Neural crest cell (in vitro differentiated cells): ENCODE measurements at places on chromosomes 5 and 9.

- no peak for DNase-seq
Observed at GRCh38 chr9:82668689-82669199, 394.2 kb downstream of the RASEF start.

DNA sequence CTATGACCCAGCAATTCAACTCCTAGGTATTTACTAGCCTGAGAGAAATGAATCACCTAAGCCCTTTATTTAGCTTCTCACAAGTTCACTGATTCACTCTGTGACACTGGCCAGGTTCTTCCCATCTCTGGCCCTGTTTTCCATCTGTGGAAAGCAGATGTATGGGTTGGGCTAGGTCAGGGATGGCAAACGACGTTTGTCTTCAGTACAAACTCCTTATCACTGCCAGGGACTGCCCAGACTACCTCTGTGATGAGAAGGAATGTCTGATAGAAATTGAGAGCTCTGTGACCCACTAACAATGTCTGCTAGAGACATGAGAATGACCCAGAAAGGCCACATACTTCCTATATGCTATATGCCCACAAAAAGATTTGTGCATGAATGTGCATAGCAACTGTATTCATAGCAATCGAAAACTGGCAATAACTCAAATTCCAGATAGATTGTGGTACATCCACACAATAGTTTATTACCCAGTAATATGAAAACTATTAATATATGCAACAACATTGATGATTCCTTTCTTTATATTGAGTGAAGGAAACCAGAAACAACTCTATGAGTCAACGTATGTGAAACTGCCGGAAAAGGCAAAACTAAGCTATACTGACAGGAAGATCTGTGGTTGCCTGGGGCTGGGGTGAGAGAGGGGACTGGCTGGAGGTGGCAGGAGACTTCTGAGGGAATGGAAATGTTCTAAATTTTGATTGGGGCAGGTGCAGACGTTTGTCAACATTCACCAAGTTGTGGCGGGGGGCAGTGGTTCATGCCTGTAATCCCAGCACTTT, 32.0 kb upstream of the ADAM19 start:
- no peak for DNase-seq

DNA sequence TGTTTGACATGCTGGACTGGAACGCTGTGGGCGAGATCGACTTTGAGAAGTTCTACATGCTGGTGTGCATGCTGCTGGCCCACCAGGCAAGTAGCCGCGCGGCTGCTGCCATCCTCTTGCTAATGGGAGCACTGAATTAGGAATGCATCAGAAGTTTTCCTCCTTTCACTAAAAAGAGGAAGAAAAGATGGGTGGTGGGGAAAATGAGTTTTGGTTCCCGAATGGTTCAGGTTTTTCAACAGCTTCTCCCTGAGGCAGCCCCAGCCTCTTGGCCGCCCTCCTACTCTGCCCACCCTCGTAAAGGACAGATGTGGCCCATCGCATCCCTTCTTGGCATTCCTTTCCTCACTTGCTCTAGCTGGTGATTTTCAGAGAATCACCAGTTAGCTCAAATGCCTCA, 5.5 kb downstream of the EFCAB9 start:
- DNase-seq = no peak

DNA sequence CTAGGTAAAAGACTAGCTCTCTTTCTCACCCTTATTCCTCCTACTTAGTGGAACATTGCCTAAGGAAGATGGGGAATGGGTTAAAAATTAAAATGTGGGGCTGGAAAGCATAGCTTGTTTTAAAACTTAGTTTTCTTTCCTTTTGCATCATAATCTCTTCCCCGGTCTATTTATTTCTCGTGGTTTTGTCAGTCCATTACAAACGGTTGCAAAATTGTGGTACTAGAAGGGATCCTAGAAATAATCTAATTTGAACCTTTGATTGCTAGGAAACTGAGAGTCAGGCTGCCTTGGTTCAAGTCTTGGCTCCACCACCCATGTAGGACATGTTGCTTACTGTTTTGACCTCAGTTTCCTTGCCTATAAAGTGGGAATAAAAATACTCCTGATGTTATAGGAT, 1.3 kb downstream of the IL31RA start:
- DNase-seq = no peak

- no peak for DNase-seq
Observed at GRCh38 chr9:31574006-31574765, 810.3 kb upstream of the ACO1 start.

DNA sequence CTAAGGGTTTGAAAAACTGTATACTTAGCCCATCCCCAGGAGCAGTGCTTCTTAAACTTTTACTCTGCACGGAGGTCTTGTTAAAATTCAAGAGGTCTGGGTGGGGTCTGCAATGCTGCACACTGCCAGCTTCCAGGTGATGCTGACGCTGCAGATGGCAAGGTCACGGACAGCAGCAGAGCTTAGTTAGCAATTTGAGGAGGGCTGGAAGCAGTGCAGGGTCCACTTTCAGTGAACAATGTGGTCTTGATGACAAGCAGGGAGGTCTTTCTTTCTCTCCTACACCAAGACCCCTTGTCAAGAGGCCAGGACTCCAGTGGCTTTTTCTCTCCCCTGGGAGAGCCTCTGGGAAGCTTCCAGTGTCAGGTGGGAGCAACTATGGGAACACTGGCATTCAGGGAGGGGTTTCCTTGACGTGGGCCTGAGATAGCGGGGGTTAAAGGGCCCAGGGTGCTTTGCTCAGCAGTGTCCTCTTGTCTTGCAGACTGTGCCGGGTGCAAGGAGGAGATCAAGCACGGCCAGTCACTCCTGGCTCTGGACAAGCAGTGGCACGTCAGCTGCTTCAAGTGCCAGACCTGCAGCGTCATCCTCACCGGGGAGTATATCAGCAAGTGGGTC, 65.0 kb upstream of the AFAP1L1 start:
- no peak for DNase-seq

DNA sequence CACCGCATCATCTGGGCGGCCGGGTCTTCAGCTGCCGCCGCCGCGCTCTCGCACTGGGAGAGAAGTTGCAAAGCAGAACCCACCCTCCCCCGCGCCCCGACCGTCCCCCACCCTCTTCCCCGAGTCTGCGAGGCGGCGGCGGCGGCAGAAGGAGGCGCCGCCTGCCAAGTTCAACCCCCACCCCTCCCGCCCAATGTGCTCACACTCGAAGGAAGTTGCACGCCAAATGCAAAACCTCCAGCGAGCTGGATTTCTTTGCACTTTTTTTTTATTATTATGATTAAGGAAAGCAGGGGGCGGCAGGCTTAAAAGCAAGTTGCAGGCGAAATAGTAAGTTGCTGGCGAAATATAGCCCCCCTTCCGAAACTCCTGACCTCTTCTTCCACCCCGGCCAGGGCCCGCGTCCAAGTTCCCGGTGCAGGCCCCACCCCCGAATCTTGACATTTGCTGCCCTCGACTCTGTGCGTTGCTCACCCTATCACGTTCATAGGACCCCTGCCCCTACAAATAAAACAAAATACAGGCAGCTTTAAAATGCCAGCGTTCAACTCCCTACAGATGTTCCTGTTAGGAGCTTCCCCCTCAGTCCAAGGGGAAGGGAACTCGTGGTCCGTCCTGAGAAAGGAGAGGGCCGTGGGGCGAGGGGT, 1.1 kb upstream of the NR3C1 start:
- peak; percentile 18 for DNase-seq

- DNase-seq = no peak
Observed at GRCh38 chr9:35340046-35340445, 149.9 kb upstream of the RUSC2 start.

GRCh38 chr5:153952893-153953292, 85.8 kb downstream of the FAM114A2 start:
- DNase-seq = no peak

GRCh38 chr5:118561971-118562370, 426.4 kb downstream of the DTWD2 start:
- DNase-seq = no peak

- DNase-seq = no peak
Observed at GRCh38 chr5:11397549-11397948, 506.7 kb downstream of the CTNND2 start.

DNA sequence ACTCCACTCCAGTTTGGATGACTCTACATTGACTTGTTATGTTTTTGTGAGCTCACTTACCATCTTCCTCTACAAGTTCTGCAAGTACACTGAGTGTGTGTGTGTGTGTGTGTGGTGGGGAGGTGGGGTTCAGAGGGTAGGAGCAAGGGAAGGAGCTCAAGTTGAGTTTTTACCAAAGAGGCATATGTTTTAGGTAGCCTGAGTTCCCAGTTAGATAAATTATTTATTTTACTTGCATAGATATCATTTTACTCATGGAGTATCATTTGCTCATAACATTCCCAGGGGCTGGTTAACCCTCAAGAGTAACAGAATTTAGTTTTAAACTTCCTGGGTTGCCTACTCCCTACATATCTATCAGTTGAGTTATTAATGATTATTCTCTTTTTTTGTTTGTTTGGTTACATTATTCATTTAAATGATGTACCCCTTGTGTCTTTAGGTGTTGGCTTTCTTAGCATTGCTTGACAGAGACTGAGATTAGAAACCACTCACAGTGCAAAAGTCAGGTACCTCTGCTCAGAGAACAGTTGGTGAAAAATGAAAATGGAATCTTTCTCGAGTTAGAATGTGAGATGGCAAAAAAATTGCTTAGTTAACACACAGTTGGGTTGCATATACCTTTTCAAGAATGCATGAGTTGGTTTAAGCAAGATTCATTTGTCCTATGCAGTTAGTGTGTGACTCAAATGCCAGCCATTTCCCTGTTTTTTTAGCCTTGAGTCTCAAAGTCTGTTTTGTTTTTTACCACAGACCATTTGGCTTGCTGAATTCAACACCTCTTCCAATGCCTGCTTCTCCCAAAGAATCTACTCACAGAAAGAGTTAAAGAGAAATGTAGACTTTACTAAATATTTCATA, 29.2 kb downstream of the TNFSF8 start:
- no peak for DNase-seq

- no peak for DNase-seq
Observed at GRCh38 chr9:35029241-35029640, 39.7 kb downstream of the DNAJB5 start.

GRCh38 chr5:147805030-147805454, 22.5 kb upstream of the JAKMIP2 start:
- DNase-seq = no peak
